ENCODE measurements at places on chromosomes 16 and 17.

DNA sequence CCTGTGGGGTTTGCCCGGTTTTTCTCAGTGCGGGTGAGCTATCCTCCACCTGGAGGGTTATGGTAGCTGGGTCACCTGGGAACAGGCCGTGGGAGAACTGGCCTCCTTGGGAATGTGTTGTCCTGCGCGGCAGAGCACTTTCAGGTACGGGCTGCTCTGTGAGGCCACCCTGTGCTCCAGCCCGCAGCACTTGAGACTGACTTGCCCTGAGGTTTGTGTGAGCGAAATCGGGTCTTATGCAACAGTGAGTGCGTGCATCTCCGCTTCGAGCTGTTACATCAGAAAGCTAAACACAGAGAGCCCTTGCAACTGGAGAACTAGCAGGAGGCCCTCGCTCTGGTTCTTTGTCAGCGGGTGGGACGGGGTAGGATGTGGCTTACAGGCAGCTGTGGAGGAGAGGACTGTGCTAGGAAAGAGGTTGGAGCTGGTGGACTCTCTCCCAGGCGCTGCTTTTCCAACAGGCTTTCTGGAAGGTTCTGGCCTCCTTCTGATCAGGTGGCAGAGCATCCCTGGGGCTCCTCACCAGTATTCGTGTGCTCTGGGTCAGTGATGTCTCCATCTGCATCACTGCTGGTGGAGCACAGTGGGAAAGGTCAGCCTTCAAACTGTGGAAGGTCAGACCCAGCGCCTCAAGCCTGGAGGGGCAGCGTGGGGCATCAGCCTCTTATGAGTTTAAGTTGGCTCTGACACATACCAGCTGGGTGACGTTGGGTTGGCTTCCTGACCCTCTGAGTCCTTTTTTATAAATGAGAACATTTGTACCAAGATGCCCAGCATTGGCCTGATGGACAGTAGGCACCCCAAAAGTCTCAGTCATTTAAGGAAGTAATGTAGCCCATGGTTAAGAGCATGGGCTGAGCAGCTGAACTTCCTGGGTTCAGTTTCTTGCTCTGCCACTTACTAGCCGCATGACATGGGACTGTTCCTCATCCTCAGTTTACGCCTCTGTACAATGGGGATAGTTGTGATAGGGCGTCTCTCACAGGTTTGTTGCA, 76.3 kb downstream of the KSR1 start:
- no peak for DNase-seq

DNA sequence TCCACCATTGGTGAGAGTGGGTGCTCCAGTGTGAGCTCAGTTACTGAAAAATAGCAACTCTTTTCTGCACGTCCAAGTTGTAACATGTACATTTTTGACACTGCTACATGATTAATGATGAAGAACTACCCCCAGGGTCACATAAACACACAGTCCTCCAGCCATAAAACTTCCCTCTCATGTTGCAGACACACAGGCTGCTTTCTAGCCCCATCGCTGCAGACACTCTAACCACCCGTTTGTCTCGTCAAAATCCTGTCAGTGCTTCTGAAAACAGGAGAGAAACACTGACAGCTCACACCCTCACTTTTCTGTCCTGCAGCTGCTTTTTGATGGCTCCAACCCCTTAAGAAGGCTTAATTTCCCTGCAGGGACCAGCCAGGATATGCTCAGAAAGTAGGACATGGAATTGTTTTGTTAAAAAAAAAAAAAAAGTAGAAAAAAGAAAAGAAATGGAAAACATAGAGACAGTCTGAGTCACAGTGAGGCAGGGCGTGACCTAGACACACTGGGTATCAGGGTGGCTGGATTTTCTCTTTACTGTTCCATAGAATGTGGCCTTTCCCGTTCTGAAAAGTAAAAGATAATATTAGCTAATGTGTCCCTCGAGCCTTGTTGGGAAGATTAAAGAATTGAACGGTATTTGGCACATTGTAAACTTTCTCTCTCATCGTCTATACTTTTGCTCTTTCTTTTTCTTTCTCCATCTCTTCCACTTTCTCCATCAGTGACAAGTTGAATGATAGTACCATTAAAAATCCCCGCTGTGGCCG, 20.7 kb upstream of the CCL5 start:
- no peak for DNase-seq

- DNase-seq: no peak
Measured at GRCh38 chr17:30234296-30234695, 1.2 kb downstream of the SLC6A4 start.

GRCh38 chr17:4540687-4541327, 14.4 kb downstream of the MYBBP1A start:
- DNase-seq: no peak

GRCh38 chr17:79943347-79944241, 92.1 kb downstream of the TBC1D16 start:
- no peak for DNase-seq

DNA sequence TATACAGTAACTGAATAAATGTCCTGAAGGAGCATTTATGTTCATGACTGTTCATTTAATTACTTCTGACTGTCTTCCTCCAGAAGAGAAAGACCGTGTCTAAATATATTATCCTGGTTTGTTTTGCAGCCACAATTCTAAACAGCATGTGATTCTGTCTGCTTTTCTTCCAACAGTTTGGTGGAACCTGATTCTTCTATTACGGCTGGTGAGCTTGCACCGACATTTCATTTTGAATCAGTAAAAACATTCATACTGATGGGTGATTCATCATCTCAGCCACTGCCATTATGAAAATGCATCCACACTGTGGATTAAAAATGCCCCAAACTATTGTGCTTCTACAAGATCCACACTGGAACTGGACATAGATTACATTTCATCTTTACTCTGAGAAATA, 16.9 kb downstream of the KNOP1 start:
- no peak for DNase-seq

GRCh38 chr17:43574348-43574747, 28.2 kb upstream of the ETV4 start:
- no peak for DNase-seq

DNA sequence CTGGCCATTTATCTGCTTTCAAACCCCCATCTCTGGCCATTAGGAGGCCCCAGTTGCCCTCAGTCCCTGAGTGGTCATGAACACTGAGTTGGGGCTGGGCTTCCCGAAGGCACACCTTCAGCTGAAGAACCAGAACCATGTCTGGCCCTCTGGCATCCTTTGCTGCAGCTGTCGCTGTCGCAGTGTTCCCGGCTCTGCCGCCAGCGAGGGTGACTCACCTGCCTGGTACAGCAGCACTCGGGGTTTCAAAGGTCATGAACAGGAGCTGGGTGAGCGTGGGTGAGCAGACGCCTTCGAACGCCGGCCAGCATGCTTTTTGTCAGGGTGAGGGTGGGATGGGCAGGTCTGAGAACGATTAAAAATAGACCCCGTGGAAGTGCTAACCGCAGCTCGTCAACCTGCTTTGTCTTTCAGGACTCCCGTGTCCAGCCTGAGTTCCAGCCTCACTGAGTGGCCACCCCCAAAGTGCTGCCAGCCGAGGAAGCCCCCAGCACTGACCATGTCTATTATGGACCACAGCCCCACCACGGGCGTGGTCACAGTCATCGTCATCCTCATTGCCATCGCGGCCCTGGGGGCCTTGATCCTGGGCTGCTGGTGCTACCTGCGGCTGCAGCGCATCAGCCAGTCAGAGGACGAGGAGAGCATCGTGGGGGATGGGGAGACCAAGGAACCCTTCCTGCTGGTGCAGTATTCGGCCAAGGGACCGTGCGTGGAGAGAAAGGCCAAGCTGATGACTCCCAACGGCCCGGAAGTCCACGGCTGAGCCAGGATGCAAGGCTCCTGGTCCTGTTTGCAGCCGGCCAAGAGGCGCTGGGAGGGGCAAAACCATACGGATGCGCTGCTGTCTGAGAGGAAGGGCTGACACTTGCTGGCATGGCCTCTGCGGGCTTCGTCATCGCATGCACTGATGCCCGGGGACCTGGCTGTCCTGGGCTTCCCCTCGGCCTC, 7.6 kb downstream of the SNN start:
- peak; percentile 58 for DNase-seq

DNA sequence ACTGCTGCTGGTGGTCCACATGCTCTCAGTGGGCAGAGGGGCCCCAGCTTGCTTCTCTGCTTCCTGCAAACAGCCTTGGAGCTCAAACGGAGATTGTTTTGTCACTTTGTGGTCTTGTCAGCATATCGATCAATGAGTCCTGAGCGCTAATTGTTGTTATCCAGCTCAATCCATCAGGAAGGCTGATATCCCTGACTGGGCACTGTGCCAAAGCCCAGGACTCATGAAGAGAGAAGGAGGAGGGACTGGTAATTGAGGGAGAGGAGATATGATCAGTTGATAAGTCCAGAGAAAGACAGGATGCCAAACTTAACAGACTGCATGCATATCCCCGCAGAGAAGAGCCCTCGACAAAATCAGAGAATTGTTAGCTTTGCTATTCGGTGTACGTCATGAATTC, 58.6 kb upstream of the DNAH9 start:
- no peak for DNase-seq

DNA sequence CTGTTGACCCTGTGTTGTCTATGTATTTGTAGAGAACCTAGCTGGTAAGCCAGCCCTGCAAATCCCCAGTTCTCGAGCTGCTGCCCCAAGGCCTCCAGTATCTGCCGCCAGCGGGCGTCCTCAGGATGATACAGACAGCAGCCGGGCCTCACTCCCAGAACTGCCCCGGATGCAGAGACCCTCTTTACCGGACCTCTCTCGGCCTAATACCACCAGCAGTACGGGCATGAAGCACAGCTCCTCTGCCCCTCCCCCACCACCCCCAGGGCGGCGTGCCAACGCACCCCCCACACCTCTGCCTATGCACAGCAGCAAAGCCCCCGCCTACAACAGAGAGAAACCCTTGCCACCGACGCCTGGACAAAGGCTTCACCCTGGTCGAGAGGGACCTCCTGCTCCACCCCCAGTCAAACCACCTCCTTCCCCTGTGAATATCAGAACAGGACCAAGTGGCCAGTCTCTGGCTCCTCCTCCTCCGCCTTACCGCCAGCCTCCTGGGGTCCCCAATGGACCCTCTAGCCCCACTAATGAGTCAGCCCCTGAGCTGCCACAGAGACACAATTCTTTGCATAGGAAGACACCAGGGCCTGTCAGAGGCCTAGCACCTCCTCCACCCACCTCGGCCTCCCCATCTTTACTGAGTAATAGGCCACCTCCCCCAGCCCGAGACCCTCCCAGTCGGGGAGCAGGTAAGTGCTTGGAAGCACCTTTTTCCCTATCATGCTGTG, 23.1 kb upstream of the CDC6 start:
- no peak for DNase-seq

DNA sequence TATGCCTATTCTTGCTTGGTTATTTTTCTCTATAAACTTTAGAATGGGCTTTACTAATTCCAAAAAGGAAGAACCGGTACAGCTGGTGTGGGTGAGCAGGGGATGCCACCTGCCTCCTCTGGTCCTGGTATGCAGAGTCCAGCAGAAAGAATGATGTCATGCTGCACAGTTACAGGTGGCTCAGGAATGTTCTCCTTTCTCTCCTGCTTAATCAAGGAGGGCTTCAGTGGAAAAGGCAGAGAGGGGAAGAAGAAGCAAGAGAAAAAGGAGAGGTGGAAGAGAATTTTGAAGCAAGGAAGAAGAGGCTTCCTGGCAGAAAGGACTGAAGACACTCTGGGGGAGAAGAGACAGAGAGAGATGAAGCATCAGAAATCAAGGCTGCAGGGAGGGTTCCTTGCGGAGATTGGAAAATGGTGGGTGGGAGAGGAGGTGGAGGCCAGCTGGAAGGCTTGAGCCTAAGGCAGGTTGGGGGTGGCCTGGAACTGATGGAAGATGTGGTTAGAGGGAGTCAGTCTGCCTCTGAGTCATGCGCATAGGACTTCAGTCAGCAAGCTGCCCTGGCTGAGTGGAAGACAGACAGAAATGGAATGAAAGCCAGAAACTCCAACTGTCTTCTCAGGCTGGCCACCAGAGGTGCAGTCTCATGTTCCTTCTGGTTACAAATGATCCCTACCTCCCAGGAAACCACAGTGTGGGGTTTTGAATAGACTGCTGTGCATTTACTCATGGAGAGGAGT, 64.6 kb upstream of the CRHR1 start:
- no peak for DNase-seq

DNA sequence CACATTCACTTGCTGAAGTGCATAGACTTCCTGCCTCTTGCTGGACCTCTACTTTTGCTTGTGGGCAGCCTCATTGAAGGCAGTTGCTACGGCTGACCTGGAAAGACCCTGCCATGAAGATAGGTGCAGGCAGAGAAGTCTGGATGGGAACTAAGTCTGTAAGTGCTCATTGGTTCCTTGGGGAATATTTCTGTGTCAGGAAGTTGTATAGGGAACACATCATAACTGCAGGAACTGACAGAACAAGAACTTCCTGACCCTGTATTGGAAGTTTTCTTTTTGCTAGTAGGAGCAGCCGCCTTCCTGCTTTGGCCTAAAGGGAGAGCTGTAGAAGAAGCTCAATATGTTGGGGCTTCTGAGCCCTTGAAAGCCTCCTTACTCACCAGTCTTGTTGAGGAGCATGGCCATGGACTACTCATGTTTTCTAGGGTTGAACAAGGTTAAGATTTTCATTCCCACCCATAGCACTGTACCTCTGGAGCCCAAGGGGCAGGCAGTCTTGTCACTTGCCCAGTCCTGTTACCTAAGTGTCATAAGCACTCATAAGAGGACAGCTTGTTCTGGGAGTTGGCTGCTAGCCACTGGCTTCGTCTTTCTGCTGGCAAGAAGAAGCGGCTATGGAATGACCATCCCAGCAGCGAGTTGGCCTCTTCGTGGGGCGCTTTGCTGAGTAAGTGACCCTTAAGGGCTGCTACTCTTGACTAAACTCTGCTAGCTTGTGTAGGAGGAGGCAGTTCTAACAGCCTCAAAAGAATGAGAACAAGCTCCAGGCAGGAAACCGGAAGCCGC, 7.2 kb downstream of the UBFD1 start:
- DNase-seq: no peak

GRCh38 chr16:85380905-85381737, 232.0 kb upstream of the GSE1 start:
- DNase-seq: no peak

- peak; percentile 42 for DNase-seq
Measured at GRCh38 chr17:75778861-75779249, 5.8 kb upstream of the UNK start.

- DNase-seq: no peak
Measured at GRCh38 chr17:69363488-69364210, 36.7 kb upstream of the ABCA5 start.

- DNase-seq: no peak
Measured at GRCh38 chr16:78593352-78593751, 493.9 kb downstream of the WWOX start.

DNA sequence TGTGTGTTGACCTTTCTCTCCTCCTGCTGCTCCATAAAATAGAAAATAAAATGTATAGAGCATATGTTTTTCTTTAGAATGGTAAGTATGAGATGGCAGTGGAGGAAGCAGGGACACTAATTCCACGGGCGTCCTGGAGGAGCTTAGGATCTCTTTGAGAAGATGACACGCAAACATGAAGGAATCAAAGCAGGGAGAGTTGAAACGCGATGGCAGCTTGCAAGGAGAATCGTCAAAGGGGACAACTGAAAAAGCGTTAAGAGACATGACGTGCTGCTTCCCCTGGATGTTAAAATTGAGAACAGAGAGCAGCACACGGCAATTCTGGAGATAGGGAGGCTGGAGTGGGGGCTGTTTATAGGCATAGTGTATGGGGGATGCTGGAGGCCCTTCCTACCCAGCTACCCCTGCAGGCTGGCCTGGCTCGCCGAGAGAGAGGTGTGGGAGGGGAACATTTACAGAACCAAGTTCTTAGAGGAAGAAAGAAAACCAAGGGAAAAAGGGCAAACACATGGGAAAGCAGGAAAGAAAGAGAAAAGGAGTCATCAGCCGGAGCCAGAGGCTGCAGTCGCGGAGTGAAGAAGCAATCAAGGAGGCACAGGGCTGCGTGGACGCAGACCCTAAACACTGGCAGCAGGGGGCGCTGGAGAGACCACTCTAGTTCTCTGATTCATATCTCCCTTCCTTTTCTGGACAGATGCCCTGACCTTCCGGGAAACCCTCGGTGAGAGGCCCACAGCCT, 55.8 kb downstream of the MYH13 start:
- no peak for DNase-seq

GRCh38 chr17:83153681-83154310, 74.4 kb downstream of the METRNL start:
- peak; percentile 13 for DNase-seq
